Calu3 (cell line): ENCODE measurements at places on chromosomes 3 and 15. TPM values are rescaled to one million over a fixed set of nuclear protein-coding genes. Genes with fewer than 3 reads are reported as not detected.

The GHSR gene
- not detected in 2 replicates for total RNA-seq

GRCh38 chr3:178084938-178085816 is 451.1 kb upstream of the KCNMB2 start:
- no peaks in the 10 kb centered on the region for H3K27me3 ChIP-seq
- H3K36me3 ChIP-seq = no peaks in the 10 kb centered on the region
- no peak for DNase-seq
- H3K4me3 ChIP-seq = no peak overlapping the region
- H3K4me1 ChIP-seq = peaks cover 7% of the 10 kb centered on the region
- no peak overlapping the region for H3K27ac ChIP-seq

The RNF7 gene
- 108 and 113 TPM in 2 replicates for total RNA-seq

DNA sequence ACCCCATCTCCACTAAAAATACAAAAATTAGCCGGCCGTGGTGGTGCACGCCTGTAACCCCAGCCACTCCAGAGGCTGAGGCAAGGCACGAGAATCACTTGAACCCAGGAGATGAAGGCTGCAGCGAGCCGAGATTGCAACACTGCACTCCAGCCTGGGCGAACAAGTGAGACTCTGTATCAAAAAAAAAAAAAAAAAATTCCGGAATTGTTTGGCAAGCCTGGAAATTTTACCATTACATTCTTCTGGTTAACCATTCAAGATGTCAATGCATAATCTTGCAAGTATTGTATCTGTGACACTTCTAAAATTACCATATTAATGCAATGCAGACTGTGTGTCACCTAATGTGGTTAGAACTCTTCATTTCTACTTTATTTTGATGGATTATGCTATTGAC is 67.0 kb downstream of the CSNK1G1 start:
- H3K27me3 ChIP-seq = no peaks in the 10 kb centered on the region
- peaks cover 2% of the 10 kb centered on the region for H3K4me1 ChIP-seq
- no peak overlapping the region for H3K27ac ChIP-seq
- no peaks in the 10 kb centered on the region for H3K36me3 ChIP-seq

The CTDSPL2 gene
- total RNA-seq = 27.7 and 38.0 TPM in 2 replicates

GRCh38 chr3:86178095-86178494 is 812.9 kb downstream of the VGLL3 start:
- no peak for DNase-seq
- no peak overlapping the region for H3K27ac ChIP-seq
- no peak overlapping the region for H3K4me3 ChIP-seq
- H3K27me3 ChIP-seq = no peaks in the 10 kb centered on the region
- H3K4me1 ChIP-seq = no peaks in the 10 kb centered on the region

DNA sequence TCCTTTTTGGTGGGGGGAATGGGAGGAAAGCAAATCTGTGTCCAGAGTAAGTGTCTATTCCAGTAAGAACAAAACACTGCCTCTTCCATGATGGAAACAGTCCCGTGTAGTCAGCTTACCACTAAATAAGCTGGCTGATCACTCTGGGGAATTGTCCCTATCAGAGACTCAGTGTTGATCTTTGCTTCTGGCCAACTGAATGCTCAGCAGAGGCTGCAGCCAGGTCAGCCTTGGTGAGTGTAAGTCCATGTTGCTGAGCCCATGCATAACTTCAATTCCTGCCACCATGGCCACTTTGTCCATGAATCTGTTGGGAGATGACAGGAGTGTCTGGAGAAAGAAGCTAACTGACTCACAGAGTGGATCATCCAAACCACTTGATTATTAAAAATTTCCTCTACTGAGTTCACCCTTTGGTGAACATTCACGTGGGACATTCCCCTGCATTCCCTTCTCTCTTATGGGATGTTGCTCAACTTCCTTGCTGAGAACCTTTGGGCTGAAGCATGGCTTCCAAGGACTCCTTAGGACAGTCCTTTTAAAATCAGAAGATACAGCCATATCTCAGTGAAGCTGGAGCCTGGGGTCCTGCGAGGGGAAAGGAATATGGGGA is 33.9 kb upstream of the XCR1 start:
- peaks cover 12% of the 10 kb centered on the region for H3K4me1 ChIP-seq
- H3K36me3 ChIP-seq = no peaks in the 10 kb centered on the region
- no peak overlapping the region for H3K27ac ChIP-seq
- peaks cover 71% of the 10 kb centered on the region for H3K27me3 ChIP-seq
- no peak overlapping the region for H3K4me3 ChIP-seq
- no peak for DNase-seq

The GNAT1 gene
- not detected in 2 replicates for total RNA-seq
